Uterine smooth muscle cell (primary cell): ENCODE measurements at places on chromosomes 16 and 17. TPM values are rescaled to one million over a fixed set of nuclear protein-coding genes. Genes with fewer than 3 reads are reported as not detected.

The ZG16B gene
- 0.55 and 0.87 TPM in 2 replicates for total RNA-seq

The KRT32 gene
- not detected in 2 replicates for total RNA-seq

The RAP1GAP2 gene
- total RNA-seq = 2.4 and 3.7 TPM in 2 replicates

The DGKE gene
- total RNA-seq = 9.5 and 9.6 TPM in 2 replicates

The CA7 gene
- total RNA-seq = not detected in 2 replicates

The GAS2L2 gene
- total RNA-seq = under 0.01 TPM in 1 of 2 replicates, not detected in the other

The MYH2 gene
- under 0.01 and 0.12 TPM in 2 replicates for total RNA-seq

The TP53TG3C gene
- not detected in 2 replicates for total RNA-seq

The SCPEP1 gene
- 48.0 and 72.7 TPM in 2 replicates for total RNA-seq

The TMEM220 gene
- 2.5 and 3.4 TPM in 2 replicates for total RNA-seq

The ZG16 gene
- total RNA-seq = not detected in 2 replicates

The EVPLL gene
- not detected in 2 replicates for total RNA-seq

The MT1X gene
- total RNA-seq = 12.6 and 16.9 TPM in 2 replicates

The TNP2 gene
- not detected in 2 replicates for total RNA-seq

The KREMEN2 gene
- total RNA-seq = 0.11 TPM in 1 of 2 replicates, not detected in the other

The C17orf100 gene
- 0.44 and 0.75 TPM in 2 replicates for total RNA-seq
